Effector memory CD8-positive, alpha-beta T cell (primary cell): ENCODE measurements at places on chromosomes 7 and 10.

GRCh38 chr10:120599200-120599724, 142.2 kb downstream of the PLPP4 start:
- no peak for DNase-seq

GRCh38 chr7:49400891-49401550, 372.4 kb upstream of the VWC2 start:
- DNase-seq, result no peak

DNA sequence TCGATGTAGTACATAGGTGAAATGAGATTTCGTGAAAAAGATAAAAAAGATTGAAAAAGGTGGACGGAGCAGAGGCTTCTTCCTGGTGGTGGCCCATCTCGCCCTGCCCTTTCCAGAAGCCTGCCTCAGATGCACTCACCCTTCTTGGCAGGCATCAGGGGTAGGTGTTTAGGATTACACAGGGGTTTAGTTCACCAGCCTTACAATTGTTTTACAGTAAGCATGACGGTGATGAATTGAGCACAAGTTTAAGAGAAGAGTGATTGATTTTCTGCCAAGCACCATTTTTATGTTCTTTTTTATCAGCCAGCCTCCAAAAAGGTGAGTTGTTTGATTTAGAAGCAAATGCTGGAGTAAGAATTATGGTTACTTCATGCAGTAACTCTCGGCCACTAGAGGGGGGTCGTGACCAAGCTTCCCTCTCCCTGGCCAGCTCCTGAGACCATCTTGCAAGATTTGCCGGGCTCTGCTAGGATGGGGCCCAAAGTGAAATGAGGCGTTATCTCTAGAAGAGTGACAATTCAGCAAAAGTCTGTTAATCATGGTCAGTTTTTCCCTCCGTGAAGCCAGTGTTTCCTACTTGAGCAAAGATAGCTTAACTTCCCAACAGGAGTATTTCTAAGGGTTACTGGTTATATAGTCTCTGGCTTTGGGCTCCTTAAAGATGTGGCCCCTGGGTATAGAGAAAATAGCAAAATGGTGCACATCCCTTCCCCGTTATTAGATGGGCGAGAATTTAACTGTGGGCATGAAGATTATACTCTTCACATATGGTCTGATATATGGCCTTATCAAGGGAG, 228.8 kb downstream of the BMPER start:
- no peak for DNase-seq

DNA sequence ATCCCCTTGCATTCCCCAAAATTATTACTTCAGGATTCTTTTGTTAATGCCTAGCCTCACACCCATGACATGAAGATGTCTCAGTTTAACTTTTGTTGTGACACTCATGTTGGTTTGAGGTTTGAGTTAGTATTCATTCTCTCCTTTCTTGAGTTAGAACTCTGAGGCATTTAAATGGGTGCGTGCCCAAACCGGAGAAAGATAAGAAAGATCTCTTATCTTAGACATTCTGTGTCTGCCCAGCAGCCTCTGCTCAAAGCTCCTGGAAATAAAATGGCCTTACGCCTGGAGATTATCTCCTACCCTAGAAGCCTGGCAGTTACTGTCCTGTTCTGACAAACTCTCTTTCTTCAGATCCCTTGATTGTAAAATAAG, 26.3 kb downstream of the WBP1L start:
- no peak for DNase-seq

- DNase-seq, result no peak
Measured at GRCh38 chr10:26890956-26891355, 30.2 kb upstream of the ABI1 start.

- no peak for DNase-seq
Measured at GRCh38 chr7:126103582-126103981, 1149.2 kb downstream of the GRM8 start.

DNA sequence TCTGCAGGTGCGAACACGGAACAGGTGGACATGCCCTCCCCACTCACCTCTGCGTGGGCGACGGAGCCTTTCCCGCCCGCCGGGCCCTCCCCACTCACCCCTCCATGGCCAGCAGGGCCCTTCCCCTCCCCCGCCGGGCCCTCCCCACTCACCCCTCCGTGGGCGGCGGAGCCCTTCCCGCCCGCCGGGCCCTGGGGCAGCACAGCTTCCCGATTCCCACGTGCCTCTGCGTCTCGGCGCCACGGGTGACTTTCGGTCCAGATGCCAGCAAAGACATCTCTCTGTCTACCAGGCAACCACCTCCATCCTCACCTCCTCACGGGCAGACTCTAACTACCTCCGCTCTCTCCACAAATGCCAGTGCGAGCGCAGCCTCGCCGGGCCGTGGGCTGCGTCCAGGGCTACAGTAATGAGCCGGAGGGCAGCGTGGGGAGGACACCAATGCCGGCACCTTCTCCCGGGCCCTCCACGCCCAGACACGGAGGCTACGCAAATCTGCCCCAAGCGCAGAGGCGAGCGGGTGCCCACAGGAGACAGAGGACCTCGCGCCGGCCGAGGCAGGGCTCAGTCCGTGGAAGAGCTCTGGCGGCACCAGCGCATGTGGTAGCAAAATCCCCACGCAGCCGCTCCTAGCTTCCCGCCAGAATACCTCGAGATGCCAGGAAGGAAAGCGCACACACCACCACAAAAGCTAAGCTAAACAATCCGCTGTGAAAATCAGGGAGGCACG, 21.8 kb downstream of the GPER1 start:
- DNase-seq, result no peak

GRCh38 chr7:7510794-7511193, 24.9 kb downstream of the COL28A1 start:
- DNase-seq, result no peak

- no peak for DNase-seq
Measured at GRCh38 chr10:100101192-100102076, 19.8 kb upstream of the CPN1 start.

DNA sequence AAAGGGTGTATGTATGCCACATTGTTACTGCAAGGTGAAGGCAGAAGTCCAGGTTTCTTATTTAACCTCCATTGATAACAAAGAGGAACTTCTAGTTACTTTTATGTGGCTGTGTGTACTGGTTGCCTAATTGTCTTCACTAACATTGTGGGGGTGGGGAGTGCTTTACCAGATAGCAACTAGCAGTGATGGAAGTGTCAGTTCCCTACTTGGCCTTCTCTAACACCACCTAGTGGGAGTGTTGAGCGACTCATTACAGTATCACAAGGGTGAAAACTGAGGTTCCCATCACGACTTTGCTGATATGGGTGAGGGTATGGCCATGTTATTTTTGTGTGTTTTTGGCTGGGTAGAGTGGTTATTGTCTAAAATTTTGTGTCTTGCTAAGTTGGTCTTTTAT, 274.4 kb downstream of the THSD7A start:
- DNase-seq, result no peak

DNA sequence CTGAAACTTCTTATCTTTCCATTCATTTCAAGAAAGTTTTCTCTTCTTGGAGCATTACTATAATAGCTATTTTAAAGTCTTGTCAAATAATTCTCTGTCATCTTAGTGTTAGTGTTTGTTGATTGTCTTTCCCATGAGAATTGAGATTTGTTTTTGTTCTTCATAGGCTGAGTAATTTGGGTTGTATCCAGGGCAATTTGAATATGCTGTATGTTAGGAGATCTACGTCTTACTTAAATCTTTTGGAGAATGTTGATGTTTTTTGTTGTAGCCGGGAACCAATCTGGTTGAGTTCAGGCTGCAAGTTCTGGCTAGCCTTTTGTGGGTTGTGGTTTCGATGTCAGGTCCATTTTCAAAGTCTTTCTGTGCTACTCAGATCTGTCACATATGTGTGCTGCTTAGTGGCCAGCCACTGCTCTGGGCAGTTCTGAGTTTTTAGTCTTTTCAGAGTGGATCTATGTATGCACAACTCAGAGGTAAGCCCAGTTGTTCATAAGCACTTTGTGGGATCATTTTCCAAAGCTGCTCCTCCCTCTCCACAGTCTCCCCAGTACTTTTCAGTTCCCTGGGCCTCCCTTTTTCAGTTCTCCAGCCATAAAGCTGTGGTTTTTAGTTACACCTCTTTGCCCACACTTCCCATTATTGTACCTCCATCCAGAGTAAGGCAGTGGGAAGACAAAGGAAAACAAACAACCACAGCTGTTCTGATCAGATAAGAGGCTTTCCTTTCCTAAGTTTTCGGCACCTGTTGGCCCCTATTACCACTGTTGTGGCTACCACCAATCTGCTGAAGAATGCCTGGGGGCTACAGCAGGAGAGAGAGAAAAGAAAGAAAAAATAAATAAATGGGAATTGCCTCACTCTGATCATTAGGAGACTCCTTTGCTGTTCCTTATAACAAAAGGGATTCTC, 4.7 kb upstream of the CCNJ start:
- no peak for DNase-seq

DNA sequence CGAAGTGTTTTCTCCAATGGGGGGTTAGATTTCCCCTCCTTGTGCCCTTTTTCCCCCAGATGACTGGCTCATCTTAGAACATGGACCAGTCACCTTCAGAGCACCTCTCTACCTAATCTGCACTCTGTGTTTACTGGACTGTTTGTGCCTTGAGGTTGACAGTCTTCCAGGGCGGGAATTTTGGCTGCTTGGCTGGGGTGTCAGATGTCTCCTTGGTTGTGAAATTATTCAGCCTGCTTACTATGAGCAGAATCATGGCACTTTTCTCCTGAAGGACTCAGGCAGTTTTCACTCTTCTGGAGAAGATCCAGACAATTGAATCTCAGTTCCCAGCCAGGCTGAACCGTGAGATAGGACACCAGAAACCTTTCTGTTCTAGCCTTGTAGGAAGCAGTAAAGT, 60.3 kb upstream of the NFKB2 start:
- DNase-seq, result no peak

DNA sequence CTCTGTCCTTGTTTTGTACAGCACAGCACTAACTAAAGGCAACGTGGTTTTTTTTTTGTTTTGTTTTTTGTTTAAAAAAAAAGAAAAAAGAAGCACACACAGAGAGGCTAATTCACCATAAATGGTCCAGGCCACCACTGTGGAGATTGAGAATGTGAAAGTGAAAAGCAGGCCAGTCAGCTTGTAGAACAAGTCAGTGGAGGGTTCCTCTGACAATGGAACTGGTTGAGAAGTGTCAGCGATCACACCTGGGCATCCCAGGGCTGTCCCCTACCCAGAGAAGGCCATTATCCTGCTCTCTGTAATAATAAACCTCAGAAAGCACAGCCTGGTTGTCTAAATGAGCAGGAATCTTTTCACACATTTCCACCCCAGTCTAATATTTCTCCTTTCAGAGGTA, 119.6 kb upstream of the ZNF438 start:
- DNase-seq, result no peak

GRCh38 chr7:111953611-111954010, 252.6 kb downstream of the DOCK4 start:
- no peak for DNase-seq

- no peak for DNase-seq
Measured at GRCh38 chr7:133723044-133723443, 404.1 kb upstream of the LRGUK start.

DNA sequence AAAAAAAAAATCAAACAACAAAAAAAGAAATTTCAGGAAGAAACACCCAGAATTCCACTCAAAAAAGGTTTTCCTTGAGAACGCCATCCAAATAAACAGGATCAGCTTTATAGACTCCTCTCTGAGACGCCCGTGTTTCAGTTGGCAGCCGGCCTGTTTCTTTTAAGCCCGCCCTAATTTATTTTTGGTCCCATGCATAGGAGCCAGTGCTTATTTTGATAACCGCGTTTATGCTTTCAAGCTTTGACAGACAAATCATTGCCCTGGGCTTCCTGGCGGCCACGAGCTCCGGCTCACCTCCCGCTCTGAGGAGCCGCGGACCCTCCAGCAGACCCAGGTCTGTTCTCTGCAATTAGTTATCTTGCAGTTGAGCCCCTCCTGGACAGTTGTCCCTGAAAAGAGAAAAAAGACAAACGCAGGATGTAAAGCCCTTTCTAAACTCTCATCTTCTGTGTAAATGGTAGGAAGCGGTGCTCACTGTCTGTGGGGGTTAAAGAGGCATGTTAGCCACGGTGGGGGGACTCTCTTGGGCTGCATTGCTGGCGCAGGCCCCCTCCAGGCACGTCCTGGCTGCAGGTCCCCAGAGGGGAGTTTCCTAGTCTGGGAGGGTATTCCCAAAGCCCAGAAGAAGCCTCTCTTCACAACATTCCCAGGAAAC, 22.2 kb upstream of the UNCX start:
- DNase-seq, result no peak

- DNase-seq, result no peak
Measured at GRCh38 chr10:121844537-121844936, 83.3 kb downstream of the ATE1 start.

- no peak for DNase-seq
Measured at GRCh38 chr7:82805527-82805960, 357.1 kb downstream of the PCLO start.

DNA sequence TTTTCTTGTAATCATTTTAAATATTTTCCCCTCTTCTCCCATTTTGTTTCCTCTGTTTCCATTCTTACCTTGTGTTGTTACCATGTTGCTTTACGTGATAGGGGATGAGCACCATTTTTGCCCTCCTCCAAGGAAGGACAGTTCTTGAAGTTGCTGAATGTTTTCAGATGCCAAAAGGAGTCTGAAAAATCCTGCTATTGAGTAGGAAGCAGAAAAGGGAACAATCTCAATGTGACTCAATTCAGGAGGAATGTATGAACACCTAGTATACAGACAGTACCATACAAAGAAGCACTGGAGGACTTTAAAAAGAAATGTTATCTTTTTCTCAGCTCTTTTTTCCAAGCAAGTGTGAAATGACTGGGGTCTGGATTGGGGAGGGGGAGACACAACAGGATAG, 5.1 kb upstream of the NAMPT start:
- no peak for DNase-seq

GRCh38 chr10:97640868-97641811, 669 bp downstream of the PI4K2A start:
- no peak for DNase-seq
